ENCODE measurements at places on chromosomes 7 and 10.

DNA sequence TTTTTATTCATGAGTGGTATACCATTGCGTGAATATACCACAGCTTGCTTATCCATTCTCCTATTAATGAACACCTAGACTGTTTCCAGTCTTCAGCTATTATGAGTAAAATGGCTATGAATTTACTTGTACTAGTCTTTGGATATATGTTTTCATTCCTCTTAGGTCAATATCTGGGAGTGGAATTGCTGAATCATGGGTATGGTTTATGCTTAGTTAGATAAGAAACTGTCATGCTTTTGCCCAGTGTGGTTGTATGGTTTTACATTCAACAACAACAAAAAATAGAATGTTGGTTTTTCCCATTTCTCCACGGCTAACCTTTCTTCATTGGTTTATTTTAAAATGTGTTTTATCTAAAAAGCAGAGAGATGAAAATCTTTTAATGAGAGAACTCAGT is 308.3 kb downstream of the PHF14 start:
- no peak for DNase-seq

DNA sequence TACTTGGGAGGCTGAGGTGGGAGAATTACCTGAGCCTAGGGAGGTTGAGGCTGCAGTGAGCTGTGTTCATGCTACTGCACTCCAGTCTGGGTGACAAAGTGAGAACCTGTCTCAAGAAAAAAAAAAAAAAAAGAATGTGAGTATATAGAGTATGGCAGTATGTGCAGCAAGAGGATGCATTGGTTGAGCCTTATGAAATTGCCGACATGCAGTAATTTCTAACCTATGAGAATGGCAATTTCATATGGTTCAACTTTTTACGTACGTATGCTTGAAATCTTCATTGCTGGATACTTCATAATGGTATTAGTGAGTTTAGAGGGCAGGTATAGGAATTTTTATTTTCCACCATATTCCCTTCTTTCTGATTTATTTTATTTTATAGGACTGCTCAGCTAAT is 4.6 kb upstream of the FAM133B start:
- no peak for DNase-seq

DNA sequence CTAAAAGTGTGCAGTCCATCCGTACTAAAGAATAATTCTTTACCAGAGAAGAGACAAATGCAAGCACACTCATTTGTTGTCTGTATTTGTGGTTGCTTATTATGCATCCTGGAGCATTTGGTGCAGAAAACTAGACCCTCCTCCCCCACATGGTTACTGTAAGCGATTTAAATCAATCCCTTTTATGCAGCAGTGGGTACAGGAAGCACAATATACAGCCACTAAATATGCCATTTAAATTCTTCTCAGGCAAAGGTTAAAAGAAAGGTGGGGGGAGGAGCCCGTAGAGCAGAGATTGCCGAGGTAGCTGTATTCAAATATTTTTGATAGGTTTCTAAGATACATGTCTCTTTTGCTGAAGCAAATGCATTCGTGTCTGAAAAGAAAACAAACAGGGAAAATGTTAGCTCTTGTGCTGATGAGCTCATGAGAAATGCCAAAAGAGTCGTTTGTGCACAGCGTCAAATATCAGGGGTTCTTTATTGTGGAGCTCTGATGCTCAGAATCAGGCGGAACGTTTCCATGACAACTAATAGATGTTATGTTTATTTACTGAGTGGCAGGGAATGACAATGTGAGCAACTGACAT is 131.3 kb upstream of the NPVF start:
- no peak for DNase-seq

GRCh38 chr10:103620352-103620740 is 126.8 kb downstream of the NEURL1 start:
- DNase-seq = no peak

DNA sequence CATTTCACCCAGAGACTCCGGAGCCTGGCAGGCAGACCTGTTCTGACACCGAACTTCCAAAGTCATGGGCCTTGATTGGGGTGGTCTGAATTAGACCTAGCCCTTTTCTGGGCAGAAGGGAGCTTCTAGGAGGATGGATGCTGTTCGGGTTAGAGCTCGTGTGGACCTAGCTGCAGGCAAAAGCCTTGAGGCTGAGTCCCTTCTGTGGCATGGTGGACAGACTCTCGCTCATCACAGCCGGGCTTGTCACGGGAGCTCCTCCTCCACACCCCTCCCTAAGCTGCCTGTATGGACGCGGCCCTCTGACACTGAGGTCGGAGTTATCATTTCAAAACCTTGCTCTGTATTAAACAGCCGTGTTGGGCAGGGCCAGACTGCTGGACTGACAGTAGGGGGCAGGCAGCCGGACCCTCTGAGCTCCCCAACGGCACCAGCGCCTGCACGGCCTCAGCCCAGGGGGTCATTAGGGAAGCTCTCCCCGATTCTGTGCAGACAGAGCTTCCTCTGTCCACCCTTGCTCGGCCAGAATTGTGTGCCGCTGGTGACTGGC is 2.2 kb downstream of the IRF5 start:
- DNase-seq = no peak

DNA sequence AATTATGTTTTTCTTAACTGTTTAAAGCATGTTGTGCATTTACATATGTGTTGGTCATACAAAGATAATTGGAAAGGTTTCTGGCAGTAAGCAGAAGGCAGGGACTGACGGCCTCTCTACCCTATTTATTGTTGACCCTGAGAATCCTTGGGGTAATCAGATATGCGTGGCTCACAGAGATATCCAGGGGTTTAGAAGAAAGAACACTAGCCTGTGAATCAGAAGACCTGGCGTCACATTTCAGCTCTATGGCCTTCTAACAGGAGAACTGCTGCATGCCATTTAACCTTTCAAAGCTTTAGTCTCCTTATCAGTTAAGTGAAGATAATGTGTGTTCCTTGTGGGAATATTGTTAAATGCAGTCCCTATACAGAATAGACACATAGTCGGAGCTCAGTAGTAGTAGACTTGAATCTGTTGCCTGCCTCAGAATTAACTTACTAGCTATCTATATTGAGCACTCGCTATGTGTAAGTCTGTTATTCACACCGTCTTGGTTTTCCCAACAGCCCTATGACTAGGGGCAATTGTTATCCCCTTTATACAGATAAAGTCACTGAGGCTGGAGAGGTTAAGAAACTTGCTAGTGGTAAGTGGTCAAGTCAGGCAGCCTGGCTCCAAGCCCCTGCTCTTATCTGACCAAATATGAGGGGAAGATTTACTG is 129.6 kb upstream of the ANKRD1 start:
- no peak for DNase-seq

DNA sequence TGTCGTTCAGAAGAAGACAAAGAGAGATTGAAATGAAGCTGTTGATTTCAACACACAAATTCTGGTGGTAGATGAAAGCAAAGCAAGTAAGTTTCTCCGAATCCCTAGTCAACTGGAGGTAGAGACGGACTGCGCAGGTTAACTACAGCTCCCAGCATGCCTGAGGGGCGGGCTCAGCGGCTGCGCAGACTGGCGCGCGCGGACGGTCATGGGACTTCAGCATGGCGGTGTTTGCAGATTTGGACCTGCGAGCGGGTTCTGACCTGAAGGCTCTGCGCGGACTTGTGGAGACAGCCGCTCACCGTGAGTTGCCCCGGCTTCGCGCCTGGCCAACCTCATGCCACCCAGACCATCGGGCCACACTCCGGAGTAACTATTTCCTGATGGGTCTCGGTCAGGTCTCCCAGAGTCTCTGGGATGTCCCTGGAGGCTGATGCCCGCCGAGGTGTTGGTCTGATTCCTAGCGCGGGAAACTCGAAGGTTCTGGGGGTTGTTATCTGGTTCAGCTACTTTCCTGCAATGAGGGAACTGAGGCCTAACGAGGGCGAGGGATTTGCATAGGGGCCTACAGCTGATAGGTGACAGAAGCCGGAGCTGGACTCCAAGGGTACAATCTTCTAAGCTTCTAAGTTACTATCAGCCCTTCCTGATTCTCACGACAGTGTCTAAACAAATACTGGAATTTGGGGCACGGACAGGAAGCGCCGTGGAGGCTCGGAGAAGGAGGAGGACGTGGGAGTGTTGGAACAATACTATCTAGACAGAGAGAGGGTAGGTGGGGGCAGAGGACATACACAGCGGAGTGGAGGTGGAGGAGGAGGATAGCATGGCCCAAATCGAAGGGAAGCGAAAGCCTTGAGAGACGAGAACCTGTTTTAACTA is at the start of gene RPP30:
Gene RPP30, plus strand, starts transcription at position 209 of the 882 bp plus-strand sequence. Its CDS starts 13 bp downstream, at position 222.
- DNase-seq = peak; percentile 74

DNA sequence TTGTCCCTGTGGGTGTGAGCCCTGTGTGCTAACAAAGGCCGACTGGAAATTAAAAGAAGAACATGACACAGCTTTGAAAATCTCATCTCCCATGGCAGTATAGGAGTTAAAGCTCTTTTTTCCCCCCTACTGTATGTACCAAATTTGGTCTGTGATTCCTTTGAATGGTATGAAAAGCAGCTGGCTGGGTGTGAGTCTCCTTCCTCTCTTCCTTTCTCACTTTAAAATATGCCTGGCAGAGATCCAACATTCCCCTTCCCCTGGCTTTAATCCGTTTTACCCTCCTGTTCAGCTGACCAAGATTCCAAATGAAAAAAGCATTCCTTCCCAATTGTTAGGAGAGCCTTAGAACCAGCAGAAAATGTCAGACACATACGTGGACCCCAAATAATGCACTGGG is 225.0 kb upstream of the CELF2 start:
- no peak for DNase-seq

DNA sequence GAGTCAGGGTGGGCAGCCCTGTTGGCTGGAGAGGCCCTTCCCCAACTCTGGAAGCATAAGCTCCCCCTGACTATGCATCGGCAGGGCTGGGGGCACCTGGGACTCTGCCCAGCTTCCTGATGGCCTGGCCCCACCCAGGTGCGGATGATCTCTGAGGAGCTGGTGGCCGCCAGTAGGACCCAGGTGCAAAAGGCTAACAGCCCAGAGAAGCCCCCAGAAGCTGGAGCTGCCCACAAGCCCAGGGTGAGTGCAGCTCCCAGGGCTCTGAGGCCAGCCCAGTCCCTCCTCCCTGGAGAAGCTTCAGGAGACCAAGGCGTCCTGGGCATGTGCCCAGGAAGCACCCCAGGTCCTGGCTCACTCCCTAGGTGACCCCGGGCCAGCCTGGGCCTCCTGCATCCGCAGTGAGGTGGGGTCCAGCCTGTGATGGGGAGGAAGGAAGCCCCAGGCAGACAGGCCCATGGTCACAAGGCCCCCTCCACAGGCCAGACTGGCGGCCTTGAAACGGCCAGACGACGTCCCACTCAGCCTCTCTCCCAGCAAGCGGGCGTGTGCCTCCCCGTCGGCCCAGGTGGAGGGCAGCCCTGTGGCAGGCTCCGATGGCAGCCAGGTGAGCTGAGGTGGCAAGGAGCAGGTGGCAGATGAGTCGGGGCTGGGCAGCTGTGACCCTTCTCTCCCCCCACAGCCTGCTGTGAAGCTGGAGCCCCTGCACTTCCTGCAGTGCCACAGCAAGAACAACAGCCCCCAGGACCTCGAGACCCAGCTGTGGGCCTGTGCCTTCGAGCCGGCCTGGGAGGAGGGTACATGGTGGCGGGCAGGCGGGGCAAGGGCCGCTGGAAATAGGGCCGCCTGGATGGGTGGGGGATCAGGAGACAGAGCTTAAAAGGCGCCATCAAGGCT is 3.0 kb downstream of the LRWD1 start:
- no peak for DNase-seq

DNA sequence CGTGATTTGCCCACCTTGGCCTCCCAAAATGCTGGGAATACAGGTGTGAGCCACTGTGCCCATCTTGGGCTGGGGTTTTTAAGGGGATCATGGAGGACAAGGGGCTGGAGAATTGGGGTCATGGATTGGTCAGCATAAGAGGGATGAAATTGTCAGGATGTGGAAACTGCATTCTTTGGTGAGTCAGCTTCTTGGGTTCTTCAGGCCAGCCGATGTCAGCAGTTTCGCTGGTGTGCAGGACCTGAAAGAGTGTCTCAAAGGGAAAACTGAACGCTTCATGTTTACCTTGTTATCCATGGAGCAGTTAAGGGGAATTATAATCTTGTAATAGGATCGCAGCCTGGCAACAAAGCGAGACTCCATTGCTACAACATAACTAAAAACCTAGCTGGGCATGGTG is 13.0 kb downstream of the GALNT17 start:
- no peak for DNase-seq

DNA sequence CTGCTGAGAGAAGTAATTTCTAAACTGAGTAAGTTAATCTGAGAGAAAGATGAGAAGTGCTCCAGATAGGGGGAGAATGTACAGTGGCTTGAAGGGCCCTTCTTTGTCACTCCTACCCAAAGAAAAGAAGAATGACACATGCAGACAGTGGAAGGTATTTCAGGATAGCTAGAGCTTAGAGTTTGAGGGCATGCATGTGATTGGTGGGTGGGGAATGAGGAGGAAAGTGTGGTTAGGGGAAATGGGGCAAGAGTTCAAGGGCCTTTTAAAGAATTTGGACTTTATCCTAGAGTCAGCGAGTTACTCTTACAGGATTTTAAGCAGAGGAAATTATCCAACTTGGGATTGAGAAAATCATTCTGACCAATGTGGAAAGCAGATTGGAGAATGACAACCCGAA is 50.0 kb downstream of the ANLN start:
- no peak for DNase-seq

DNA sequence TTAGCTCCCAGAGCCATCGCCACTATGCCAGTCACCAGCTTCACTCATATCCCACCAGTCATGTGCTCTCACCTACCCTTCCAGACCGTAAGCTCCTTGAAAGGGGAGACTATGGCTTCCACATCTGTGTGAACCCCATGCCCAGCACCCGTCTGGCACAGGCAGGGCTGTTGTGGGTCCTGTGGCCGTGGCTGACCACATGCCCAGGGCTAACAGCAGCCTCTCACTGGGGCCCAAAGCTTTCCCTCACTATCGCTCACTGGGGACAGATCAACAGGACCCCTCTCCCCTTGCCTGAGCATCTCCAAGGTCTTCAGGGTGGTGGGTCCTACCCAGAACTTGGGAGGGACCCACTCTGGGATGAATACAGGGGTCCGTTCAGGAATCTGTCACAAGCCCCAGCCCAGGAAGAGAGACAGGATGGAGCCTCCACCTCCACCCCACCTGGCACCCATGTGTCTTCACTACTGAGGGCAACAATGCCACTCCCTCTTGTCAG is 303.9 kb downstream of the GRID1 start:
- DNase-seq = no peak

DNA sequence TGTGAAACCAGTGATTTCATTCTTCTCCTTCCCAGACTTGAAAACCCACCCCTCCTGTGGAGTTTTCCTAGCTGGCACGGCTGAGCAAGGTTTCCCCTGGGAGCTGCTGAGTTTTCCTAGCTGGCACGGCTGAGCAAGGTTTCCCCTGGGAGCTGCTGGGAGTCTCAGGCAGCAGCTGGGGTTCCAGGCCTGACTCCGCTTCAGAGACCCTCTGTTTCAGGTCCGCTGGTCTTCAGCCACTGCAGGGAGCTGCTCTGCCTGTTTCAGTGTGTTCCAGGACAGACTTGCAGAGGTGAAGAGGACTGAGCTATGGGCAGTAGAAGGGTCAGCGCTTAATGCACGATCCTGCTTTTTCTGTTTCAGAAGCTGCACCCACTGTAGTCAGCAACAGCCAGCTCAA is 104.9 kb downstream of the XRCC2 start:
- no peak for DNase-seq

GRCh38 chr7:1090686-1091643 is 3.1 kb downstream of the GPER1 start:
- DNase-seq = no peak

All from activated effector memory CD4-positive, alpha-beta T cell treated with Interleukin-2 at 50 U/mL for 16 hours (primary cell).